Upper lobe of left lung (tissue), 6 donors: ENCODE measurements at places on chromosomes 16 and 17.
A peak's percentile ranks its signal among the peaks of the same experiment; 100 is the strongest.

DNA sequence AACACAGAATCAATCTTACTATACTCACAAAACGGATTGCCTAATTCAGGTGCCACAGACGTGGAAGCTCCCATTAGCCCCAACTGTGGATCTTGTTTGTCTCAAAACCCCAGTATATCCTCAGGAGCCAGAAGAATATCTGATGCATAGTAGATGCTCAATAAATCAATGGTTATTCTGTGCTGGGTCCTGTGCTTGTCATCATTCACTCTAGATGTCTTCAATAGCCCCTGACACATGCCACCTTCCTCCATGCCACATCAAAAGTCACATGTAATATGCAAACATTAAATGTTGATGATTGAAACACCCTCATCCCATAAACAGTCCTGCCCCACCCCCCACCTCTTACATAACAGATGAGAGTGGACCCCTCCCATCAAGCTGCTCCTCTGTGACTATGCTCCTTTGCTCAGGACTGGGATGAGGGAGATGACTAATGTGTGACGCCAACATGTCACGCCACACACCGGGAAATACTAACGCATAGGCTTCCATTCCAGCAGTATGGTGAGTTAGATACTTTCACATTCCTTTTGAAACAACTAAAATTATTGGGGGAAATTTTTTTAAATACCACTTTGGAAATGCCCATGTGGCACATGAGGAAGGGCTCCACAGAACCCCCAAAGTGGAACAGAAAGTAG is 267.6 kb upstream of the SDK2 start:
- no peak for DNase-seq

- DNase-seq: no peak
These were observed 13.1 kb upstream of the GRB2 start for GRCh38 chr17:75418531-75418930.

DNA sequence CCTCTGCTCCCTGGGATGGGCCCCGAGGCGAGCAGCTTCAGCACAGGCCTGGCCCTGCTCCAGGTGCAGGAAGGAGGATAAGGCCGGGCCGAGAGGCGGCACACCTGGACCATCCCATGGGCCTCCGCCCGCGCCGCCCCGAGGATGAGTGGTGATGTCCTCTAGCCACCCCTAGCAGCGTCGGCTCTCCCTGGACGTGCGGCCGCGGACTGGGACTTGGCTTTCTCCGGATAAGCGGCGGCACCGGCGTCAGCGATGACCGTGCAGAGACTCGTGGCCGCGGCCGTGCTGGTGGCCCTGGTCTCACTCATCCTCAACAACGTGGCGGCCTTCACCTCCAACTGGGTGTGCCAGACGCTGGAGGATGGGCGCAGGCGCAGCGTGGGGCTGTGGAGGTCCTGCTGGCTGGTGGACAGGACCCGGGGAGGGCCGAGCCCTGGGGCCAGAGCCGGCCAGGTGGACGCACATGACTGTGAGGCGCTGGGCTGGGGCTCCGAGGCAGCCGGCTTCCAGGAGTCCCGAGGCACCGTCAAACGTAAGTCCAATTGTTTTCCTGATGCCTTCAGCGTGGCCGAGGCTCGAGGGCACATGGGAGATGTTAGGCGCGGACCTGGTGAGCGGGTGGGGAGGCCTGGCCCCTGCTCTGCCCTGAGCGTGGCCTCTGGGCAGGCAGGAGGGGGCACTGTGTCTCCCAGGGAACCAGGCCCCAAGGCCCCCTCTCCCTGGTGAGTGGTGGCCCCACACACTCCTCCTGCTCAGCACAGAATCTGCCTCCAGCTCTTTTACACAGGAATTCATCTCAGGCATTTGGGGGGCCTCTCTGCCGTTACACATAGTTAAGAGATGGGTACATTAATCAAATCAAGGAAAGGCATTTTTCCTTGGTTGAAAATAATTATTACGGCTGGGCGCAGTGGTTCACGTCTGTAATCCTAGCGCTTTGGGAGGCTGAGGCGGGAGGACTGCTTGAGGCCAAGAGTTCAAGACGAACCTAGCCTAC is 855 bp downstream of the TMEM204 start:
- peak; percentile 86 for DNase-seq

GRCh38 chr17:74750039-74750326 is 1.6 kb downstream of the NHERF1 start:
- no peak for DNase-seq

DNA sequence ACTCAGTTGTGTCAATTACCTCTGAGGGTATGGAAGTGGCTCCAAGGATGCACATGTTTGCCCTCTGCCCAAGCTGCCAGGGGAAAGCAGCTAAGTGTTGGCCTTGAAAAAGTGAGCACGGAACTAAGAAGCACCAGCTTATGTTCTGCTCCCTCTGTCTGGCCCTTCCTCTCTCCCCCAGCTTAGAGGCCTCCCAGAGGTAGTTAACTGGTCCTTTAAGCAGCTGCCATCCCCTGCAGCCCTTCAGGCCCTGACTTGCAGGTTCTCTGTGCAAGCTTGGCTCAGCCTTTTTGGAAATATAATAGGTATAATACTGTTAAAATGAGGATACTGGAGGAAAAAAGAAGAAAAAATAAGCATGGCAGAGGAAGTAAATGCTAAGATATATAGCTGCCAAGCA is 7.0 kb upstream of the UBE2Z start:
- DNase-seq: no peak

- no peak for DNase-seq
These were observed 1.4 kb upstream of the RSKR start for GRCh38 chr17:28615260-28615940.

- DNase-seq: no peak
These were observed 160.1 kb downstream of the MAP2K4 start for GRCh38 chr17:12180644-12181261.

DNA sequence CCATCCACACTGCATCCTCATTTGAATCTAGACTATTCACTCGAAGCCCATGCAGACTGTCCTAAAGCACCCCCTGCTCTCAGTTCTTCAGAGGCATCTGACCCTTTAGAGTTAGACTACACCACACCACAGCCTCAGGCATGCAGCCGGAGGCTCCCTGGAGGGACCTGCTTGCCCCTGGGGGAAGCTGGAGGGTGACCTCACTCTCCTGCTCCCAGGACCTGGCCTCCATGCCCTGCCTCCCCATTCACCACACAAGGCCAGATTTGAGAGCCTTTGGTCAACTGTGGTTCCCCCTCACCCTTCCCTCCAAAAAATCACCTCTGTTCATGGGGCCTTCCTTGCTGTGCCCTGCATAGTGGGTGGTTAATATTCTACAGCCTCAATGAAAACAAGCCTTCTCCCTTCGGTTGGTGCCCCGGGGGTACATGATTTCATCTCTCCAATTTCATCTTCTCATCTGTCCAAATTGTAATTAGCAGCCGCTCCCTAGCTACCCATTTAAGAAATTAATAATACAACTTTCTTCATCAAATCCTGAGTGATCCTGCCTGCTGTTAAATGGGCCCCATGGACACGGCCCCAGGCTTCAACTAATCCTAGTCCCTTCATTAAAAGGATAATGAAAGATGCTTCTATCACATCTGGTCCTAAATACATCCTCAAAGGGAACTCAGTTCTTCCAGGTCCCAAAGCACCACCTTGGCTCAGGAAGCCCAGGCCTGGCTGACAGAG is 24.4 kb downstream of the ABCC12 start:
- no peak for DNase-seq

DNA sequence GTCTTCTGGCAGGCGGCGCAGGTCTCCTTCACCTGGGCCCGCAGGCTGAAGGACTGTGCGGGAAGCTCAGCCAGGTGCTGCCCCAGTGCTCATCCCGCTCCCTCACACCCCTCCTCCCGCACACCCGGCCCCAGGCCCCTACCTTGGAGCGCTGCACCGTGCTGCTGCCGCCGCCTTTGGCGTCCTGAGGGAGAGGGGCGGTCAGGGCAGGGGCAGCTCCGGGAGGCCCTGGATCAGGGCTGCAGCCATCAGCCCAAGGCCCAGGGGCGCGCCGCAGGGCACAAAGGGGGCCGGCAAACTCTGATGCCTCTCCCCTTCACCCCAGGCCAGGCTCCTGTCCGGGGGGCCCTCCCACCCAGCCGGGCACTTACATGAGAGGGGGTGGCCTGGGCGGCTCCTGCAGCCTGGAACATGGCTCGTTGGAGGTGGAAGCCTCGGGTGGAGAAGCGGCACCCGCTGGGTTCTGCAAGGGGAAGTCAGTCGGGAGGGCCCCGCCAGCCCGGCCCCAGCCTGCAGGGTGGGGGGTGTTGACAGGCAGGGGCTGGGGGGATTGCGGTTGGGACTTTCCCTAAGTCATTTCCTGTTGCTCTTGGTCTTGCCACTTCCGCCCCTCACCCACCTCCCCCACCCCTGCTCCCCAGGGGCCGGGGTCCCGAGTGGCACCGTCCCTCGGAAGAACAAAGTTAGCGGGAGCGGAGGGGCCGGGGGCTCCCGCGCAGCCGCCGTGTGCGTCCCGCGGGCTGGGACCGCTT is 863 bp downstream of the LIMD2 start:
- DNase-seq: peak; percentile 75

DNA sequence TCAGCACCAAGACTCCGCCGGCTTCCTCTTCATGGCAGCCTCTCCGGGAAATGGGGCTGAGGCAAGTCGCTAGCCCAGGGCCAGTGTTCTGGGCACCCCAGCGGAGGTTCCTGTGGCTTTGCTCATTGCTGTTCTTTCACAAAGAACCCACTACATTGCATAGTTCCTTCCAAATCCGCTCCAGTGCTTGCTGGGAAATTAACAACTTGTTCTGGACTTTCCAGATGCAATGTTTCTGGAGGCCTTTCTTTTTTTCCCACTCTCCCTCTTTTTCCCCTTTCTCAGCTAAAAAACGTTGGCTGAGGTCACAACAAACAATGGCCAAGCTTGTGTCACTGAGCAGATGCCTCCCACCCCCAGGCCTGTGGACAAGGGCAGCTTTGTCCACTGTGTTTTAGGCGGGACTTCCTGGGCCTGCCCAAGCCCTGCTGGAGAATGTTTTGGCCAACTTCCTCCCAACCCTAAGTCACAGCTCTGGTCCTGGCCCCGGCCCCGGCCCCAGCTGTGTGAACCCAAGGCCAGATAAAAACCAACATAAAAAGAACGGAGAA is 131.5 kb upstream of the RCVRN start:
- peak; percentile 70 for DNase-seq

DNA sequence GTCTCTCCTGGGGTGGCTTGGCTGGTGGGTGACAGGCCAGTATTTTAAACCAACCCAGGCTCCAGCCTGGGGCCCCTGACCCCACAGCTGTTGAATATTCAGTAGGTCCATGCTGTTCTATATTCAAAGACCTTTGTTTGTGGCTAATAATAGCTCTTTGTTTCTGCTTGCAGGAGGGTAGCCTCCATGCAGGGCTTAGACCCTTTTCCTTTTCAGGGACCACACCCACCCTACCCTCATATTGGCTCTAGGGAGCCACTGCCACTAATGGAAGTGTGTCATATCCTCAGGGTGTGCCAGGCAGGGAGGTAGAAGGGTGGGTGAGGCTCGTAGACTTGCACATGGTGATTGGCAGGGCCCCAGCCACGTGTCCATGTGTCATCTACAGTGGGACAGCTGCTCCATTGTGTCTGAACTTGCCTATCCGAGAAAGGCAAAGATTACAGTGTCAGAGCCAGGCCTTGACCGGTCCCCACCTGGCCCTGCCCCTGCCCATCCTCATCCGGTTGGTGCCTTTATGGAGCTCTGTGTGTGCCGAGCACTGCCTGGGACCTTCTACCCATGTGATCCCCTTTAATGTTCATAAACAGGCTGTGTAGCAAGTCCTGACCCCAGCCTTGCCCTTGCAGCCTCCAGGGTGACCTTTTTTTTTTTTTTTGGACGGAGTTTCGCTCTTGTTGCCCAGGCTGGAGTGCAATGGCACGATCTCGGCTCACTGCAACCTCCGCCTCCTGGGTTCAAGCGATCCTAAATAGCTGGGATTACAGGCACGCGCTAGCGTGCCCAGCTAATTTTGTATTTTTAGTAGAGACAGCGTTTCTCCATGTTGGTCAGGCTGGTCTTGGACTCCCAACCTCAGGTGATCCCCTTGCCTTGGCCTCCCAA is 22.1 kb downstream of the TMC7 start:
- DNase-seq: no peak

DNA sequence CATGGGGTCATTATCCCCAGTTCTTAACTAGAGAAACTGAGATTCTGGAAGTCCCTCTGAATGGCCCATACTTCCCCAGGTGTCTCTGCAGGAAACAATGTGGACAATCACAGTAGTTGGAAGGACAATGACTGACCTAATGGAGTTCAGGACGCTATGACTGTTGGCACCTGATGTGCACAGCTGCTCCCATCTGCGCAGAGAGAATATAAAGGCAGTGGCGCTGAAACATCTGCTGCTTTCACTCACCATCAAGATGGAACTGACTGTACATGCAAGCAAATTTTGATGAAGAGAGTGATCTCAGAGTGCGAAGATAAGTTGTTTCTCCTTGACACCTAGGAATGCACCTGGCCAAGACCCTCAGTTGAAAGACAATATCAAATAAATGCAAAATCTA is 395.7 kb upstream of the ASIC2 start:
- no peak for DNase-seq

DNA sequence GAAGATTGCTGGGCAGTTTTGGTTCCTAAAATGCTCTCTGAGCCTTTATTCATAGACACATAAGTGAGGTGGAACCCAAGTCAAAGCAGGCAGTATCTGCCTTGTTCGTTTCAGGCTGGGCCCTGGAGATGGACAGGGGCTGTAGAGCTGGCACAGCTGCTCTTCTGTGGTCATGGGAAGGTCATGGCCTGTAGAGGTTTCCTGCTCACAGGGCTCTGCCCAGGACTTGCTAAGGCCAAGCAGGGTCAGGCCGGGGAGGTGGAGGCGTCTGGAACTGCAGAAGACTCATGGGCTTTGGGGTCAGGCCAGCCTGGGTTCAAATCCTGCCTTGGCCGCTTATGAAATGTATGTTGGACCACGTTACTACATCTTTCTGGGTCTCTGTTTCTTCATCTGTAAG is 50.2 kb downstream of the IRX5 start:
- DNase-seq: no peak

DNA sequence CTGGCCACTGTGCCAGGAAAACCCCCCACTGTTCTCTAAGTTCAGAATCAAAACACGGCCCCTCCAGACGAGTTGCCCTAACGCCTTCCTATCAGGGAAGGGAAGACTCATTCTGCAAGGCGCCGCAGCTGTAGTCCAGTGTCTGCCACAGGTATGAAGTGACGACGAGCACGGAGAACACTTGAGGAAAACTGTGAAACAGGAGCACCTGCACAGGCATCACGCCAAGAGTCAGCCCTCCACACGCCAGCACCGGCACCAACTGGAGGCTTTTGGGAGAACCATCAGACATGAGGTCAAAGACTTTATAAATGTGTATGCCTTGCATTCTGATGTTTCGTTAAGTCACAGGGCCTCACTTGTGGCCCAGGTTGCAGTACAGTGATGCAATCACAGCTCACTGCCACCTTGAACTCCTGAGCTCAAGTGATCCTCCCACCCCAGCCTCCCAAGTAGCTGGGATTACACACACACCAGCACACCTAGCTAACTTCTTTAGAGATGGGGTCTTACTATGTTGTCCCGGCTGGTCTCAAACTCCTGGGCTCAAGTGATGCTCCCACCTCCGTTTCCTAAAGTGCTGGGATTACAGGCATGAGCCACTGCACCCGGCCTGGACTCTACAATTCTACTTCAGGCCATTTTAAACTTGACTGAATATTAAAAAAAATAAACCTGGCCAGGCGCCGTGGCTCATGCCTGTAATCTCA is 22.9 kb downstream of the KLHDC4 start:
- no peak for DNase-seq
